Activated T-cell treated with anti-CD3 and anti-CD28 coated beads, Interleukin-2, amount 50 U/mL, for 1 hour (primary cell): ENCODE measurements at places on chromosomes 6 and 20.
A peak's percentile ranks its signal among the peaks of the same experiment; 100 is the strongest.

DNA sequence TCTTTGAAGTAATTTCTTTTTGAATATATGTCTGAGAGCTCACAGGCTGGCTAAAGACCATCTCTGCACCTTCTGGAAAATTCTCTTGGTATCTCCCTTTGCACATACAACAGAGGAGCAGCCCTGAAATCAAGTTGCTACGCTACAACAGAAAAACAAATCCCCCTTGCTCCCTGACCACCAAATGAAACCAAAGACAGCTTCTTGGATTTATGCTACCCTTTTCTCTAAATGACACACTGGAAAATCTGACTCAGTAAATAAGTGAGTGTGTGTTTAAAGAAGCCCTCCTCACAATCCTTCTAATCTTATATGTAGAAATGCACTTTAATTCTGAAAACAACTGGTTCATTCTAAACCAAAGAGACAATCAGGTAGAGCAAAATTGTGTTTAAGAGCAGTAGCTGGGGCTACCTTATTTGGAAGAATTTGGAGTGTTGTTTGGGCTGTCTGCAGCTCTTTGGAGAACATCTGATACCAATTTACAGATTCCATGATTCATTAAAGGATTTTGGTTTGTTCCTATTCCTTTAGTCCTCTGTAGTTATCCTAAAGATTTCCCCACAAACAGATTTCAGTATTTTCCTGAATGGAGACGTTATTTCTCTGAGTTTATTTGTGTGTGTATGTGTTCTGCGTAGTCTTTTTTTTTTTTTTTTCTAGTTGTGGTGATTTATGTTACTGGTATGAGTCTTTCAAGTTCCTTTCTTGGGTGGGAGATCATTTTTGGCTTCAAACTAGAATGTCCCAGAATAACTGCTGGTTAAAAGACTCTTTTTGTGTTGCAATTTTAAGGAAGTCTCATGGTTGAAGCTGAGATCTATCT is 36.4 kb upstream of the UTRN start:
- no peak for DNase-seq

- no peak for DNase-seq
These were observed 119.4 kb upstream of the ARMC2 start for GRCh38 chr6:108728826-108729225.

- peak; percentile 7 for DNase-seq
These were observed 81.4 kb downstream of the DLL1 start for GRCh38 chr6:170209354-170210025.

- DNase-seq = no peak
These were observed 8.9 kb downstream of the CYP21A2 start for GRCh38 chr6:32047084-32047478.

DNA sequence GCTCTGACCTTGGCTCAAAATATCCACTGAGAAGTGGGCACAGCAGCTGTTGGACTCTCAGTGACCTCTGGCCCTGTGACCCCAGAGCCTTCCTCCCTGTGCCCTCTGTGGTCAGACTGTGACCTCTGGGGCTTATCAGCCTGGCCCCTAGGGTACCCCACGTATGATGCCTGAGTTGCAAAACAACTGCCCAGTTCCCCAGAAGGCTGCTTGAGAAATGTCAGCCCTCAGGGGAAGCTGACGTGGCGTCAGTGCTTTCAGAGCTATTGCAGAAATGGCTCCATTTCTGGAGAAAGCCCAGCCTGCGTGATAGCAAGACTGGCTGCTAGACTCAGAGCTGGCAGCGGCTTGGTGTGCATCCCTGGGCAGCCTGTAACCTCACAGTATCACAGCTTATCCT is 31.5 kb upstream of the TGM2 start:
- no peak for DNase-seq

DNA sequence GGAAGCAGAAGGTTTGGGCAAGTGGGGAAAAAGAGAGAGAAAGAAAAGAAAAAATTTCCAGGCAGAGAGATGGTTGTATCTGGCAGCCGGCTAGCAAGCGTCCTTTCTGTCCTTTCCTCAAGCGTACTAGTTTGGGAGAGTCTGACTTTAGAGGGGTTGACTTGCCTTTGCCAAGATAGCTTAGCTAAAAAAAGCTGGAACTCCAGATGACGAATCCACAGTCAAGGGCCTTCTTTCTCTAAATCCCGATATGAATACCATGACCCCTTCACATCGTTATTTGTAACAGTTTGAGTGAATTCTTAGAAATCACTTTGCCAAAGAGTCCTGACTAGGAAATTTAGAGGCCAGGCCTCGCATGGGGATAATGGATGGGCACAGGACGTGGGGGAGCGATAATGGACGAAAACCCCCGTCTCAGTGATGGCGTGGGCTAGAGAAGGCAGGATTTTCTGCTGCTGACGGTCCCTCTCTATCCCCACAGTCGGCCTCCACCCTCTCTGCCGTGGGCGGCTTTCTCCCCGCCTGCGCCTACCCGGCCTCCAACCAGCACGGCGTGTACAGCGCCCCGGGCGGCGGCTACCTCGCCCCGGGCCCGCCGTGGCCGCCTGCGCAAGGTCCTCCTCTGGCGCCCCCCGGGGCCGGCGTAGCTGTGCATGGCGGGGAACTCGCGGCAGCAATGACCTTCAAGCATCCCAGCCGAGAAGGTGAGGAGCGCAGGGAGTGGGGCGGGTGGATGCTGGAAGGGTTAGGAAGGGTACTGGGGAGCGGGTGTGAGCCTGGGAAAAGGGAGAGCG is 3.5 kb downstream of the PAX1 start:
- DNase-seq = no peak

- no peak for DNase-seq
These were observed 201.6 kb upstream of the JARID2 start for GRCh38 chr6:15044146-15044882.

GRCh38 chr6:150753371-150754064 is 112.0 kb upstream of the MTHFD1L start:
- no peak for DNase-seq

DNA sequence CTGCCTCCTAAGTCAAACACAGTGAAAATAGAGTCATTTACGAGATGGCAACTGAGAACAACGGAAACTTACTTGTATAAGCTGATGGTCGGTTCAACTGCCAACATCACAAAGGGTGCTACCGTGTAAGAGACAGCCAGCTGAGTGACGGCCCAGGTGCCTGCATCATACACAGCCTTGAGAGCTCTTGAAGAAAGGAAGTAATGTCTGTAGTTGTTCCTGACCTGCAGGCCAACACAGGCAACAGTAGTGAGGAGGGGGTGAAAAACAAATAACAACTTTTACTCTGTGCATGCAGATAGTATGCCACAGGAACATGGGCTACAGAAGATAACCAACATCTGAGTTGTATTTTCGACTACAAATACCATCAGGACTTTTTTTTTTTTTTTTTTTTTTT is 102.7 kb downstream of the MBOAT1 start:
- DNase-seq = no peak

DNA sequence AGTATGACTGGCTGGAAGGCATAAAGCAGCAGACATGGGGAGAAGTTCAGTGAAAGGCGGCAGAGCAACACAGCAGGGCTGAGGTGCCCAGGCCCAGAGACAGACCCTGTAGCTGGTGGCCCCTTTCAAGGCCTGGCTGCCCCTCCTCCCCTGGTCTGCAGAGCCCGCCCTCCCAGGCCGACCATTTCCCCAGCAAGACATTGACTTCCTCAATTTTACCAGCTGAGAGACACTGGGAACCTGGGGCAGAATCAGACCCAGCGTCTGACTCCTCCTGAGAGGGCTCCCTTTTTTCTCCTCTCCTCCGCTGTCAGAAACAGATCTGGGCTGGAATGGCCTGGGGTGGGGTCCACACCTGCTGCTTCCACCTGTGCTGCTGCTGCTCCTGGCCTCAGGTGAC is at the start of gene TREML4:
TSS of gene TREML4 (plus strand) at position 254 of the 400 bp plus-strand sequence. CDS start at position 333, 79 bp downstream.
- no peak for DNase-seq
